ENCODE measurements at places on chromosomes 7 and 10.

DNA sequence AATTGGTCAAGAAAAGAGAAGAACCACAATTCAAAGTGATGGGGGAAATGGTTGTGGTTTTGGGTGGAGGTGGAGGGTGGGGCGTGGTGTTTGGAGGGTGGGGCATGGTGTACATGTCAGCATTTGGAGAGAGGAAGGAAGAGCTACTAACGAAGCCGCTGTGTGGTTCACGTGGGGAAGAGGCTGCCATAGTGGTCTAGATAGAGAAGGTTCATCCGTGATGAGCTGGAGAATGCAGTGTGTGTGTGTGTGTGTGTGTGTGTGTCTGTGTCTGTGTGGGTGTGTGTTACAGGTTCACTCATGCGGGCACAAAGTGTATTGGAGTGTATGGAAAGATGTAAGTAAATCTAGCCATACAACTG is 6.1 kb upstream of the VCL start:
- peak; percentile 92 for DNase-seq

GRCh38 chr7:11404355-11404754 is 427.6 kb downstream of the THSD7A start:
- no peak for DNase-seq

- DNase-seq: no peak
Observed at GRCh38 chr7:126411821-126412383, 840.8 kb downstream of the GRM8 start.

DNA sequence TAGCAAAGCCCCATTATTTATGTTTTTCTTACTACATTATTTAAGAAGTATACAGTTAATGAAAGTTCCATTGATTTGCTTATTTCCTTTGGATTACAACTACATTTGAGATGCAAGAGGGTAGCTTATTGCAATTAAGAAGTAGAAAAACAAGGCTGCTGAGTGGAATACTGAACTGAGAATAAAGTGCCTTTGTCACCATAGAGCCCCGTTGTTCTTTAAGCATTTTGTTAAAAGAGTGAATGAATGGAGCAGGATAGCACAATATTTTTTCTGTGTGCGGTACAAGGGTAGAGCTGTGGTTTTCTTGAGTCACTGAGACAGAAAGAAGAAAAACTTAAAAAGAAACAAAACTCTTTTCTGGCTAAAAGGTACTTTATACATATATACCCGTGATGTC is 45.6 kb downstream of the ZNF277 start:
- no peak for DNase-seq

GRCh38 chr7:4931943-4932342 is 27.0 kb downstream of the MMD2 start:
- DNase-seq: no peak

GRCh38 chr7:137120690-137121089 is 222.8 kb downstream of the PTN start:
- DNase-seq: no peak

GRCh38 chr7:106419455-106420182 is 134.8 kb upstream of the NAMPT start:
- DNase-seq: no peak

DNA sequence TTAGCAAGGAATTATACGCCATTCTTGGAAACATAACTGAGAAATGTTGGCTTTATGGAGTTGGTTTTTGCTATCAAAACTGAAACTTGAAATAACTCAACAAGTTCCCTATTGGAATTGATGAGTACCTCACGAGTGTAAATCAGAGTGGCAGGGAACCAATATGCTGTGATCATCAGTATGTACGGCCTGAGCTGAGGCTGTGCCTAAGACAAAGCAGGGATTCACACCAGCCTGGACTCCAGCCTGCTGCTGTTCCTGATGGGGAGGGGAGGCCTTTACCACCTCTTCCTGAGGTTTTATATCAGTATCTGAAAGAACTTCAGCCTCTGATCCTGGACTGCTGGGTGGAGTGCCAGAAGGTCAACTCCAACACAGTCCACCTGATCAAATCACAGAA is 52.7 kb downstream of the CRTAC1 start:
- DNase-seq: no peak

DNA sequence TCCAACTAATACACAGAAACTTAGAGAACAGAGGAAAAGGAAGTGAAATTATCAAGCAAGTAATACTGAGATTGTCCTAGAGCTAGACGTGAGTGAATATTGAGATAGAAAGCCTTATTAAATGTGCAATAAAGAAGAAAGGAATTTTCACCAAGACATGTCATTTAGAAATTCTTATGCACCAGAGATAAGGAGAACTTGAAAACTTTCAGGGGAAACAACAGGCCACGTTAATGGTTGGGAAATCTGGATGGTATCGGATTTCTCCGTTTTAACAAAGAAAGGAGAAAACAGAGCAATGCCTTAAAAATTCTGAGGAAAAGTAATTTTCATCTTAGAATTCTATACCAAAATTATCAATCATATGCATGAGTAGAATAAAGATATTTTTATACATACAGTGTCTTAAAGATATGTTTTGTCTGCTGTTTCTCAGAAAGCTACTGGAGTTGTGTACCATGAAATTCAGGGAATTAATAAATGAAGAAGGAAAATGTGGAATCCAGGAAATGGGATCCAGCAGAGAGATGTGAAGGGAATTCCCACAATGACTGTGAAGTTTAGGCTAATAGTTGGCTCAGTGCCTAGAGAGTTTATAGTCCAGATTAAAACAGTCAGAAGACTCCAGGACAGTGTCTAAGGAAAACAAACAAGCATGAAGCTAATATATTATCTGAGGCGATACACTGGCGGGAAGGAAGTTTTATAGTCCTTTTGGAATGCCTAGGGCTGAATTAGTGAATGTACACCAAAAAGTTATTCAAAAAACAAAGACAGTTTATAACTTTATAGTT is 159.5 kb downstream of the PPP1R9A start:
- no peak for DNase-seq

- no peak for DNase-seq
Observed at GRCh38 chr10:12766223-12766622, 235.3 kb downstream of the CCDC3 start.

- DNase-seq: no peak
Observed at GRCh38 chr10:104351061-104351702, 2.5 kb upstream of the CFAP58 start.

- no peak for DNase-seq
Observed at GRCh38 chr7:106720641-106721040, 59.7 kb upstream of the CCDC71L start.

DNA sequence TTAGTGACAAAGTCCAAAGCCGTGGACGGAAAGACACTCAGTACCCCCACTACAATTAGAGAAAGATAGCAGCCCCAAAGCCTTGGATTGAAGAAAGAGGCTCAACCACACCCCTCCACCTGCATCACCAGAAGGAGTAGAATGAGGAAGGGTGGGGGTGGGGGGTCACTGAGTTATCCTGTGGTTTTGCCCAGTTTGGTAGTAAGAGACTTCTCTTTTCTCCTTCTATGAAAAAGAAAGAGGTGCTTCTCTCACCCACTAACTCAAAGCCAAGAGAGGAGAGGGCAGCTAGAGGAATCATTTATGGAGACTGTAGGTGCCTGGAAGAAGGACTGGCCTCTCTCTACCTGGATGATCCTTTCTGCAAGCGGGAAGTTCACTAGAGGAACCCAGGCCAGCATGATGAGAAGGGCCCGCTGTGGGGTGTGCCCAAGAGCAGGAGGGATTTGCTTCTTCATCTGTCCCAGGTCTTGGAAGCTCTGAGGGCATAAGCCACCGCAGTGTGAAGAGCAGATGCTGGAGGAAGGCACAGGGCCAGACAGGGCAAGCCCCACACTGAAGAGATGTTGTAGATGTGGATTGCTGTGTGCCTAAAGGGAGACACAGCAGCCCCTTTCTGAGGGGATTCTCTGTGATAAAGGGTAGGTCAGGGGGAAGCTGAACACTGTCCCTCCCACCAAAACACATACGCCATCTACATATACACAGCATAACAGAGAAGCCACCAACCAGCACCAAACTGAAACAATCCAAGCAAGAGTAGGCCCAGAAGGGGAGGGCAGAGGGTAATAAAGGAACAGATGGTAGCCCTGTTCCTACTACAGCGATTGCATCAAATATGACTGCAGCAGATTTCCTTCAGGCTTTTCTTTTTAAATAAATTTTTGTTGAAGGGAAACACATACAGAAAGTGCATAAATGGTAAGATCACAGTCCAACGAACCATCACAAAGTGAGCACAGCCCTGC is 25.8 kb upstream of the LANCL2 start:
- DNase-seq: no peak

DNA sequence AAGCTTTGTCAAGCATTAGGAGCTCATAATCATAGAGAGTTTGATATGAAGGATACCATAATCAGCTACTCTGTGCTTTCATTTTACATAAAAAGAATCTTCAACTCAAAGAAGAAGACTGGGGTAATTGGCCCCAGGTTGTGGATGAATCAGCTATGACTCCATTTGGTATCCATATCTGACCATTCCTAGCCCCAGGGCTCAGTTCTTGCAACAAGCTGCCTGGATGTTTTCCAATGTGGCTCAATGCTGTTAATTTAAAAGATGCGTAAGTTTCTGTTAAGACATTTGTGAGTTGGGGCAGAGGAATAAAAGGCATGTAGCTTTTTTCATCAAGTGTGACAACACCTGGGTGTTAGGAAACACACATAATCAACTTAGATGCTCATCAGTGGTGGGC is 951.1 kb downstream of the NRG3 start:
- no peak for DNase-seq

DNA sequence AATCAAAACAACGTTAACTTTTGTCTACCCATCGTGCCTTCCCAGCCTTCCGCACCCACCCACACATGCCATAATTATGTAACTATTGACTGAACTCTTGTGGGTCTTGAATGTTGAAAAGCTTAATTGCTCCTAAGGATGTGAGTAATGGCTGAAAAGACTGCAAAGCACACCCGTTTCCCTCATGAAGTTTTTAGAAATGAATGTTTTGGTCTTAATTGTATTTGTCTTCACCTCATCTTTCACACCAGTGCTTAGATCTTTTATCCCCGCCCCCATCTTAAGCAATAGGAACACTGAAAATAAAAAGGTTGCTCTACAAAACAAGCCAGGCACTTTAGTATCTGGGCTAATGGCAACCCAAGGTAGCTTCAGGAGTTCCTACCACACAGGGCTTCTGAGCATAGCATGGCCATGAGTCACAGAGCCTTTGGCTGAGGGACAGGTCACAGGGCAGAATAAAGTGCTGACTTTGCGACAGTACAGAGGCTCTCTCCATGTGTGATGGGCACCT is 690.5 kb downstream of the PARD3 start:
- no peak for DNase-seq

GRCh38 chr10:11522821-11523245 is 88.6 kb downstream of the USP6NL start:
- no peak for DNase-seq

- DNase-seq: no peak
Observed at GRCh38 chr10:103627111-103627892, 133.8 kb downstream of the NEURL1 start.

GRCh38 chr10:27998954-27999275 is at the start of gene ODAD2:
Gene ODAD2 (minus strand): TSS chr10:27999079. CDS start chr10:27995142, 3,937 bp downstream.
- DNase-seq: no peak

GRCh38 chr10:125531465-125531864 is 151.5 kb downstream of the TEX36 start:
- DNase-seq: no peak

DNA sequence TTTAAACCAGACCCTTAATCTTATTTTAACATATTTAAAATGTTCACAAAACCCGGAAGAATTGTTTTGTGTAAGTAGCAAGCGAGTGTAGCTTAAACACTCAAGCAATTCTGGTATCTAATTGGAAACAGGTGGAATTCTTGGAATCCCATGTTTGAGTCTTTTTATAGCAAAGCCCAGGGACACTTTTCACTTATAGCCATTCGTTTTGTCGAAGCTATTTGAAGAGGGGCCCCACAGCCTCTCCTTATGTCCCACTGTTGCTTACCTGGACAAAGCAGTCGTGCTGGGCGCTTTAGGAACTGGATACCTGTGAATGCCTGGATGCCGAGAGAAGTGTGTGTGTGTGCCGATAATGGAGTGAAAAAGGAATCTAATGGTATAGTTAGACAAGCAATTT is 3.3 kb downstream of the CUX1 start:
- DNase-seq: no peak

DNA sequence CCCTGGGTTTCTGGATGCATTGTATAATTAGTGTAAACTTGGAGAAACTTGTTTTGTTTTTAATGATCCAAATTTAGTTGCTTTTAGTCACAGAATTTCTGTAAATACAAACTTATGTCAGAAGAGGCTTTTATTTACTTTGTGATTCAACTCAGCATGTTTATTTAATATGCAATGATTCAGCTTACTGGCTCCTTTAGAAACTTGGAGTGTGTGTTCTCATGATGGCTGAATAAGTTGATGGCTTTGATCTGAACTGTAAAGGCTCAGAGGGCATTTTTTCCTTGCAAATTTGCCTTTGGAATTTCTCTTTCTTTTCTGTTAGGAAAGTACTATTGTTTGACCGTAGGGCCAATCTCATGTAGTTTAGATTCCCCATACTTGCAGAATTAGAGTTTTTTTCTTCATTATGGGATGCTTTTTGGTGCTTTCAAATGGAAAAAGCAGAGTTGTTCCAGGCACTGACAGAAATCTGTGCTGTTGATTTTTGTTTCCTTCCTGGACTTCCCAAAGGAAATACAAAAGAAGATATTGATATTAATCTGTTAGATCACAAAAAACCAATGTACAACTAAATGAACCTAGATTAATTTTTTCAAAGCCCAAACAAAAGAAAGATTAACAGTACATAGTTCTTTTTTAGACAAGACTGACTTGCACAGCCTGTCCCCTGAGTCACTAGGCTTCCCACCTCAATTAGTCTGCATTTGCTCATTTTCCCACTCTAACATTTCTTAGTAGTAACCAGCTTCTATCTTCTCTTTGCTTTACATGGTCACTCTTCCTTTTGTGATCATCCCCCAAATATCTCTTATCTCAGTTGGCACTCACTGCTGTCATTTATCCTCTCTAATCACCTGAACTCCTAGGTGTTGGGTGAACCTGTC is 96.8 kb upstream of the AGR3 start:
- no peak for DNase-seq

- no peak for DNase-seq
Observed at GRCh38 chr10:103816431-103816830, 38.9 kb downstream of the SH3PXD2A start.

GRCh38 chr10:5618042-5618441 is 48.4 kb downstream of the ASB13 start:
- DNase-seq: no peak

GRCh38 chr7:150382123-150382843 is 3.2 kb downstream of the ZNF775 start:
- no peak for DNase-seq

- no peak for DNase-seq
Observed at GRCh38 chr10:59817773-59818172, 64.5 kb upstream of the MRLN start.

- no peak for DNase-seq
Observed at GRCh38 chr10:109062371-109062770, 860.9 kb downstream of the XPNPEP1 start.

DNA sequence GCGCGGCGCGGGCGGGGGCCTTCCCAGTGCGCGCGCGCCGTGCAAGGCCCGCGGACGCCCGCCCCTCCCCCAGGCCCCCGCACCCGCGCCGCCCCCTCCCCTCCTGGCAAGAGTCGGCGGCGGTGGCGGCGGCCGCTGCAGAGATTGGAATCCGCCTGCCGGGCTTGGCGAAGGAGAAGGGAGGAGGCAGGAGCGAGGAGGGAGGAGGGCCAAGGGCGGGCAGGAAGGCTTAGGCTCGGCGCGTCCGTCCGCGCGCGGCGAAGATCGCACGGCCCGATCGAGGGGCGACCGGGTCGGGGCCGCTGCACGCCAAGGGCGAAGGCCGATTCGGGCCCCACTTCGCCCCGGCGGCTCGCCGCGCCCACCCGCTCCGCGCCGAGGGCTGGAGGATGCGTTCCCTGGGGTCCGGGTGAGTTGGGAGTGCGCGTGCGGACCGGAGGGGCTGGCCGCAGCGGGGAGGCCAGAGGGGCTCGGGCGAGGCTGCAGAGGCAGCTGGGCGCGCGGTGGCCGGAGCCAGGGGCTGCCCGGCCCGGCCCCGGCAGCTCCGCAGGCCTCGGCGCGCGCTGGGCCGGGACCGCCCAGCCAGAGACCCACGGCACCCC is at the start of gene BMPR1A:
BMPR1A (plus strand) TSS at position 109 of the 602 bp plus-strand sequence. CDS start 119,400 bp downstream, outside the sequence.
- DNase-seq: no peak

All from activated naive CD4-positive, alpha-beta T cell treated with anti-CD3 and anti-CD28 coated beads, Interleukin-2, amount 10 ng/mL, durations not matched to agents 7 days and 5 days (primary cell).